Natural killer cell (primary cell): ENCODE measurements at places on chromosomes 11 and 22. TPM values are rescaled to one million over a fixed set of nuclear protein-coding genes. Genes with fewer than 3 reads are reported as not detected.

Gene PDHX
- total RNA-seq = 18.3 TPM

Gene MMP3
- total RNA-seq = not detected

Gene SHANK3
- total RNA-seq = not detected

Gene YPEL1
- 59.9 TPM for total RNA-seq

Gene PATE3
- total RNA-seq = not detected

DNA sequence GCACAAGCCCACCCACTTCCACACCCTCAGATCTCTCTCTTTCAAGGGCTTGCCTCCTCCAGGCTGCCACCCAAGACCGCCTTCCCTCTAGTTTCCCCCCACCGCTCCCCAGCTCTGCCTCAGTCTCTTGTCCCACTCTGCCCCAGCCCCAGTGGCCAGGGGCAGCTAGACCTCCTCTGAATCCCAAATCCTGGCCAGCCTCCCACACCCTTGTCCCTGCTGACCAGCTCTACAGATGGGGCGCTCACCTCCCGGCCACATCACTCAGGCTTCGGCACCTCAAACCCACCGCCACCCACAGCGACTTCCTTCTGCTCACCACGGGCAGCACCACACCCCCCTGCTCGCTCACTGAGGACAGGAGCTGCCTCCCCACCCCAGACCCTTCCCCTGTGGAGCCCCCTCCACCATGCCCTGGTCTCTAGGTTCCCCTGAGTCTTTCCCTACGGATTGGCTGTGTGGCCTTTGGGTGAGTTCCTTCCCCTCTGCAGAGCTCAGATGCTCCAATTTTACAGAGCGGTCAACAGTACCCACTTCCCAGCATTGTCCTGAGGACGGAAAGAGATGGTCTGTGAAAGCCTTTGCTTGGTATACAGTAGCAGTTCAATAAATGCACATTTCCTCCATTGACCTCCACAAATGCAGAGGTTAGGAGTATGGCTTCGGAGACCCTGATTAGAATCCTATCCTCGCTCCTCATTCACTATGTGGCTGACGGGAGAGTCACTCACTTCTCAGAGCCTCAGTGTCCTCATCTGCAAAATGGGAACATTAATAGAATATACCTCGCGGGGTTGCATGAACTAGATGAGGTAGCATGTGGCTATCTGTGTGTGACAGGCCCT lies 11.5 kb upstream of the SPI1 start:
- DNase-seq = peak; percentile 54

DNA sequence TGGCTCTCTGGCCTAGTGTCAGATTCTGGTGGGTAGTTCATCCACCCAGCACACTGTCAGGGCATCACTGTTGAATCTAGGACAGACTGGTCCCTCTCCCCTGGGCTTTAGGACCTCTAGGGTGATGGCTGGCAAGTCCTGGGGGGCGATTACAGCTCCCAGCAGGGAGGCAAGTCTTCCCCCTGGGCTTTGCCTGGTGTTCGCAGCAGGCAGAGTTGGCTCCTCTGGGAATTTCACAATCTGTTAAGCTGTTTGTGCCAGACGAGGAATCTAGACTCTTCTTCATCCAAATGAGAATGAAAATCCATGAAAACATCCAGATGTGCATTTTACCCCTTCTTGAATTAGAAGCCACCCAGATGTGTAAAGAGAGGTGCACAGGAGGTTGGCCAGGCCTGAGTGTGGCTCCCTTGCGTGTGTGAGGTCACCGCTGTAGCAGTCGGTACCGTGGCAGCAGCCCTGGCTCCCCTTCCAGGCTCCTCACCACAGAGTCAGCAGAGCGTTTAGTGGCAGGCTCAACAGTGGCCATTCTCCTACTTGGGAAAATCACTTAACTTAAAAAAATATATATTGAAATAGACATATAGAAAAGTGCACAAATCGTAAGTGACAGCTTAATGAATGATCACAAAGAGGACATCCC lies 99.9 kb upstream of the TBCEL start:
- no peak for DNase-seq

DNA sequence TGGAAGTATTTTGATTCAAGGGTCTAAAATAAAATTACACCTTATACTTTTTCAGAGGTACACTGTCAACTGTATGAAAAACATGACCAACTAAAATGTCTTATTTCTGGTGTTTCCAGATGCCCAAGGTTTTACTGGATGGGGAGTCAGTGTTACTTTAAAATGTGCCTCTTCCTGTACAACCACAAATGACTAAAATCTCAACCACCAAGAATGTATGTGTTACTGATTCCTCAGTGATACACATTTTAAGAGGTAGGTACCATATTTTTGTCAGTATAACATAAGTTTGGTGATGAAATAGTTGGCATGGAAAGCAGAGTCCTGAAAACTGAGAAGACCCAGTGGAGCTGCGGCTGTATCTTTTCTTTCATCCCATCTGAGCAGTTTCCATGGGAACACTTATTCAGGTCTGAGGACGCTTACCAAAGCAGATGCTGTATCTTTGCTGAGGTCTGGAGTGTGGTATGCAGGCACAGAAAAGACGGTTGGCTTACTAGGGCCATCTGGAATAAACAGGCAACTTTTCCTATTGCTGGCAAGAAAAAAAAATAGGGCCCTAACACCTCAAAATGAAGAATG lies 21.2 kb upstream of the TP53AIP1 start:
- DNase-seq = no peak

GRCh38 chr11:128872594-128872993 lies 5.5 kb upstream of the KCNJ1 start:
- DNase-seq = no peak

DNA sequence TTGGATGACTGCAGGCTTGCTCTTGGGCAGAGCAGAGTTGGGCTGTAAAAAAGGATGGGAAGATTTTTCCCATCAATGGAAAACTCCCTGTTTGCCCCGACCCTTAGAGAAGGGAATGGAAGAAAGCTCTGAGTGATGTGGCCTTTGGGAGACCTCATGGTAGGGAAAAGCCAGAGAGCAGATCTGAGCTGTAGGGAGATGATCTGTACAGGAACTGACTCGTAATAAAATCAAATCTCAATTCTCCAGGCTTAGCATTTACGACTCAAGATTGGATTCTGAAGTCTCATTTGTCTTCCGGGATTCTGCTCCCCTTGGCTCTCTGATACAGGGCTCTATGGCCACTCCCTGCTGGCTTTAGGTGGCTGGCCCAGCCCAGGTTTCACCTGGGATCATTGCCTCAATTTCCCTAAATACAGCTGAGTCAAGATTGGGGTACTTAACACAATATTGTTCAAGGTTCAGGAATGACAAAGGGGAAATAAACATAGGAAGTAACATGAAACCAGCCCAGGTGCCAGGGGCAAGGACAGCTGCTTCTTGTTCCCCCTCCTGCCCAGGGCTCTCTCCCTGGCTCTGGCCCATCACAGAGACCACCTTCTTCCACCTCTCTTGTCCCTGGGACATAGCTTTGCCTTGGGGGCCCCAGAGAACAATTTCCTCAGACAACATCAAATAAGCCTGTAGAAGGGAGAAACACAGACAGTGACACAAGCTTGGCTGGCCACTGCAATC lies 38.4 kb upstream of the THY1 start:
- DNase-seq = no peak

DNA sequence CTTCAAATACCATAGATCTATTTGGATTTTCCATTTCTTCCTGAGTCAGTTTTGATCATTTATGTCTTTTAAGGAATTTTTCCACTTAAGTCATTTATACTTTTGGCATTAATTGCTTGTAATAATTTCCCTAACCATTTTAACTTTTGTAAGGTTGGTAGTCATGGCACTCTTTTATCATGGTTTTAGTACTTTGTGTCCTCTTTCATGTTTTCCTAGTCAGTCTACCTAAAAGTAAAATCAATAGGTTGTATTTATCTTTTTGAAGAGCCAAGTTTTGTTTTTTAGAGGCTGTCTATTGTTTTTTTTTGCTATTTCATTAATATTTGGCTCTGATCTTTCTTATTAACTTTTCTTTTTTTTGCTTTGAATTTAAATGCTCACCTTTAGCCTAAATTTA lies 45.5 kb upstream of the IGLL5 start:
- DNase-seq = no peak

DNA sequence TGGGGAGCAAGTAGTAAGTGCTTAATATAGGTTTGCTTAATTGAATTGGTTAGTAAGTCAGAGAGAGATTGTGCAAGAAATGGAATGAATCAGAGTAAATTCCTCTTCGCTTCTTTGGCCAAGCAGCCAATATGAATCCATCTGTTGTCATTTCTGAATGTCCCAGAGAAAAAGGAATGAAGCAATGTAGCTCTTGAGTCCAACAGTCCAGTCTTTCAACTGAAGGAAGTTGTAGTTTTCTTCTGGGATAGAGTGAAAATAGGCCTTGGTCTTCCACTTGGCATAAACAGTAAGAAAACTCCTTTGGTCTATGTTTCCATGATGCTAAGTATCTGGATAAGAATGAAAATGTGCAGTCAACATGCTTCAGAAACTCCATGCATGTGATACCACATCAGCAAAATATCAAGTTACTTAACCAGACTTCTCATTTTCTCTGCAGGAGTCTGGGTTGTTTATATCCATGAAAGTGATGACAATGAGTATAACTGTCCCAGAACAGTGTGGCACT lies 1.8 kb upstream of the FIBIN start:
- no peak for DNase-seq

GRCh38 chr22:25078591-25078990 lies 121.1 kb upstream of the CRYBB3 start:
- DNase-seq = no peak

- DNase-seq = peak; percentile 54
Observed at GRCh38 chr11:128725630-128726319, 31.9 kb downstream of the FLI1 start.

DNA sequence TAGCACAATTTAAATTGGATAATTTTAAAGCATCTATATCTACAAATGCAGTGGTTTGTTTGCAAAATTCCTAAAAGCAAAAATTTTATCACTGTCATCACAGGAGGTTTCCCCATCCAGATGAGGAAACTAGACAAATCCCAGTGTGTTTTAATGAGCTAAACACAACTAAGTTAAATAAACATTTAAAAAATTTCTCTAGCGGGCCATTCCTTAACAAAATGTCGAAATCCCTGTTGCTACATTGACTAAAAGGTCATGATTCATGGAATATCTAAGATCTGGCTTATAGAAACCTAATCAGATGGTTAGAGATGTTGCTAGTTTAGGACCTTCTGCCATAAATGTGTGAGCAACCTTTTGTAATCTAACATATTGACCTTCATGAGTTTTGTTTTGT lies 107.3 kb upstream of the BDNF start:
- no peak for DNase-seq

DNA sequence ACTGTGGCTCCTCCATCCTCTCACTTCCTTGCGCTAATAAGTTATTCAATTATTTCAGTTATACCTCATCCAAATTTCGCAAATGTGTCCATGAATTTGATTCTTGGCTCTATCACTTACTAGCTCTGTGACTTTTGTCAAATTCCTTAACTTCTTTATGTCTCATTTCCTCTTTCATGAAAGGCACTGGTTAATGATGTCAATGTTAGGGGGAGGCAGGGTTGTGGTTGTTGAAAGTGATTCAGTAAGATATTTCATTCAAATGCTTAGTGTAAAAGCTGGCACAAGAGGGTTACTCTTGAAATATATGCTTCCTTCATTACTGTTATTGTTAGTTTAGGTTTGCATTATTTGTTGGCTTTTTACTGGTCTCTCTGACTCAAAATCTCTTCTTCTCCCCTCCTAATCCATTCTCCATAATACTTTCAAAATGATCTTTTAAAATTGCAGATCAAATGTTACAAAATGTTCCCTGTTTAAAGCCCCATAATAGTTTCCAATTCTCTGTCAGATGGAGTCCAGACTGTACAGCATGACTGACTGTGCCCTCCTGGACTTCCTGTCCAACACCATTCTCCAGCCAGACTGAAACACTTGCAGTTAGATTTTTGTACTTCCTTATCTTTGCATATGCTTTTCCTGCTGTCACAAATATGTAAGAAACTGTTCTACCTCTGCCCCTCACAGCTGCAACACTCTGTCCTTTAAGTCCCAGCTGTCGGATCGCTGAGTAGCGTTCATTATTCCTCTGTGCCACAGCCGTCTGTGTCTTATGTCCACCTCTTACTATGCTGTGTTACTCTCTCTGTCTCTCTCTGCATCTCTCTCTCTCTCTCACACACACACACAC lies 510.6 kb upstream of the RAG2 start:
- no peak for DNase-seq

- DNase-seq = no peak
Observed at GRCh38 chr11:40118780-40119179, 1340.7 kb downstream of the LRRC4C start.
